SJCRH30 (cell line): ENCODE measurements at places on chromosomes 16 and 17.

DNA sequence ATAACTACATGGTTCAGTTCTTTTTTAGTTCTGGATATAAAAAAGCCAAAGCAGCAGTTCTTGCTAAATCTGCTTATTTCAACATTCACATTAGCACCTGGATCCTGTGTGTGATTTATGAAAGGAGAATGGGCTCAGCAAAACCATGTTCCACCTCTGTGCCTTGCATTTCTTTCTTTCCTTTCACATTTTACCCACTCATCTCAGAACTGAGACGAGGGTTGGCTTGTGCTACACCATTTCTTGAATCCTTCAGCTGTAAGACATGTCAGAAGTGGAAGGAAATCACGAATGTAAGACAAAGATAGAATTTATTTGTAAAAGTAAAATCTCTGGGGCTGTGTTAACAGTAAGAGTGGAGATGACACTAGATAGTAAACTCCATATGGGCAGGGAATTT is 1.2 kb upstream of the UTP6 start:
- peaks cover 14% of the 10 kb centered on the region for H3K36me3 ChIP-seq
- no peak overlapping the region for H3K27ac ChIP-seq
- DNase-seq: no peak
- H3K4me3 ChIP-seq: no peak overlapping the region
- no peaks in the 10 kb centered on the region for H3K27me3 ChIP-seq
- H3K4me1 ChIP-seq: peaks cover 4% of the 10 kb centered on the region; the same call in 1 of the 2 replicates

GRCh38 chr16:11692171-11692570 is 23.9 kb downstream of the SNN start:
- DNase-seq: no peak
- H3K4me3 ChIP-seq: no peak overlapping the region
- H3K36me3 ChIP-seq: peaks cover 23% of the 10 kb centered on the region
- no peaks in the 10 kb centered on the region for H3K27me3 ChIP-seq
- H3K27ac ChIP-seq: no peak overlapping the region

DNA sequence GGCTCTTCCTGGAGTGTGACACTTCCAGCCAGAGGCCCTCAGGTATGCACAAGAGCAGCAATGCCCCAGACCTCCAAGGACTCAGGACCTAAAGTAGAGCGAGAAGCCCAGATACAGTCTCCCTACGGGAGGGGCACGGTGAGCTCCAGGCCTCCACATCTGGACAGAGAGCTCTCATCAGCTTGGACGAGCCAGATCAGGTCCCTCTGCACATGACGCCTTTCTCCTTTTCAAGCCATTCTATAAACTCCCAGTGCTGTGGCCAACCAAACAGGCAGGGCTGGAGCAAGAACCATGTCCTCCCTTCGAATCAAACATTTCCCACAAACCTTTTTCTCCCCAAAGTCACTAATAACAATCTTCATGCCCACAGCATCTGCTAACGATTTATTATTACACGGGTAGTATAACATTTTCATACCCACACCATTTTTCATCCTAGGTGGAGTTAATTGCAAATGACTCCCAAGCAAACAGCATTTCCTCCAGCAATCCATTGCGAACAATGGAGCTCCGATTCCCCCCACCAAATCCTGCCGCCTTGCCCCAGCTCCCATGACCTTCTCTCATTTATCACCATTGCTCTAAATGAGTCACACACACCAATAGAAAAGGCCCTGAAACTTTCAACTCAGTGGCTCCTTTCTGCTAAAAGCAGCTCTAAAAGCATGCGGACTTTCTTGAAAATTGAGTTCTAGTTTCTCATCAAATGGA is 24.2 kb upstream of the NLRP1 start:
- H3K27me3 ChIP-seq: no peaks in the 10 kb centered on the region
- no peaks in the 10 kb centered on the region for H3K36me3 ChIP-seq
- H3K4me1 ChIP-seq: no peaks in the 10 kb centered on the region
- no peak for DNase-seq
- H3K4me3 ChIP-seq: no peak overlapping the region

- H3K27me3 ChIP-seq: no peaks in the 10 kb centered on the region
- no peaks in the 10 kb centered on the region for H3K36me3 ChIP-seq
- H3K4me1 ChIP-seq: no peaks in the 10 kb centered on the region; the same call in 1 of the 2 replicates
- no peak for DNase-seq
- no peak overlapping the region for H3K27ac ChIP-seq
- no peak overlapping the region for H3K4me3 ChIP-seq
Measured at GRCh38 chr16:1192384-1193073, 32.5 kb downstream of the TPSG1 start.

- peaks cover 8% of the 10 kb centered on the region for H3K27me3 ChIP-seq
- no peaks in the 10 kb centered on the region for H3K36me3 ChIP-seq
- H3K4me1 ChIP-seq: peaks cover 4% of the 10 kb centered on the region; the same call in 1 of the 2 replicates
- H3K4me3 ChIP-seq: no peak overlapping the region
- H3K27ac ChIP-seq: no peak overlapping the region
Measured at GRCh38 chr16:66845791-66846221, 1.6 kb downstream of the CA7 start.

DNA sequence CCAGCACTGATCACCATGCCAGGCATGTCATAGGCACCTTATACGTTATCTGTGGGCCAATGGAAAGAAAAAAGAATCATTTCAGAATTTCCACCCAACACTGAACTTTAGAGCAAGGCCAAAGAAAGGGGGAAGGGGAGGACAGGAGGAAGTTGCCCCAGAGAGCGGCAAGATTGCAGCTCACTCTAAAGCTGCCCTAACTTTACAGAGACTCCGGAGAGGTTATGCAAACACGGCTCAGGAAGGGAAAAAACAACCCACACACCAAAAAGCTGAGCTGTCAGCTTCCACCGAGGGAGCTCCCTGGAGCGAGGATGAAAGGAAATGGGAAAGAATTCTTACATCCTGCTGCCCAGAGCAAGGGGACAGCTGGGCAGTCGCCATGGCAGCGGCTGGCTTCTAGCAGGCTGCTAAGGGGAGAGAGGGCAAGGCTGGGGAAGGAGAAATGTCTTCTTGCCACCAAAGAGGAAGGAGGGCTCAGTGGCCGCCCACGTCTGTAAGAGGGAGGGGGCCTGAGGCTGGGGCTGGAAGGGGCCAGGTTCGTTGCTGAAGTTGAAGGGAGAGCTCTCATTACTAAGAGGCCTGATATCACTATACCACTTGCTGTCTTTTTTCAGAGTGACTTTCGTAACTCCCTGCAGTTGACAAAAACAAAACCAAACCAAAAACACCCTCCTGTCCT is 18.2 kb downstream of the COTL1 start:
- peak overlapping the region; percentile 25 for H3K4me3 ChIP-seq
- no peaks in the 10 kb centered on the region for H3K27me3 ChIP-seq
- peak overlapping the region; percentile 21; the same call in 1 of the 2 replicates for H3K27ac ChIP-seq
- H3K36me3 ChIP-seq: no peaks in the 10 kb centered on the region
- H3K4me1 ChIP-seq: peaks cover 33% of the 10 kb centered on the region

GRCh38 chr17:80751946-80752581 is 207.4 kb downstream of the RPTOR start:
- peak overlapping the region; percentile 1; the same call in 1 of the 2 replicates for H3K4me3 ChIP-seq
- H3K36me3 ChIP-seq: peaks cover 24% of the 10 kb centered on the region
- no peaks in the 10 kb centered on the region for H3K27me3 ChIP-seq
- peak; percentile 59 for DNase-seq

DNA sequence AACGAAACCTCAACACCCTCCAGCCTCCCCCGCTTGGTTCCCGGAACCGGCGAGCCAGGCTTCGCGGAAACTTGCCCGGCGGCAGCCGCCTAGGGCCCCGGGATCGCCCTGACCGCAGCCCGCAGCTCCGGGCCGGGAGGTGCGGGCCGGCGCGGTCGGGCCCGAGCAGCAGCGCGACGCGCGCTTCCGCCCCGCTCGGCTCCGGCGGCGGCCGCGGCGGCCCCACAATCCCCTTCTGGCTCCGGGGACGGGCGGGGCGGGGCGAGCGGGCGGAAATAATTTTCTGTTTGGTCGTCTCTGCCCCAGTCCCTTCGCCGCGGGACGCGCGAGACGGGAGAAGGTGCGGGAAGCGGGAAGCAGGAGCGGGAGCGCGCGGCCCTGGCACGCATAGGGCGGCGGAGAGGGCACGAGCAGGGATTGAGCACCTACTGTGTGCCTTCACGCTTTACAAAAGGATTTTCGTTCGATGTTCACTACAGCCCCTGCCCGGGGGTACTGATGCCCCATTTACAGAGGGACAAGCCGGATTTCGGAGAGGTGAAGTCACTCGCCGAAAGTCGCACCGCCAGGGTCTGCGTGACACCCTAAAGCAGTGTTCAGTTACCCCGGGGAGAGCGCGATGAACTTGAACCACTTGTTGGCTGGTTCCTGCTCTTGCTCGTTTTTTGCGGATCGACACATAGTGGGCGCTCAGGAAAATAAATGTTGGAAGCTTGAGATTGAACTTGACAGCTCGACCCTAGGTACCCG is 2.7 kb upstream of the MLLT6 start:
- no peaks in the 10 kb centered on the region for H3K36me3 ChIP-seq
- H3K27ac ChIP-seq: peak overlapping the region; percentile 37
- DNase-seq: peak; percentile 85
- H3K4me1 ChIP-seq: peaks cover 3% of the 10 kb centered on the region
- no peaks in the 10 kb centered on the region for H3K27me3 ChIP-seq
- H3K4me3 ChIP-seq: peak overlapping the region; percentile 82

GRCh38 chr17:36629252-36629847 is 28.0 kb downstream of the MRM1 start:
- peaks cover 8% of the 10 kb centered on the region for H3K27me3 ChIP-seq
- 0 out of 2 replicates have a peak, but pooled peaks cover 3% of the 10 kb centered on the region for H3K4me1 ChIP-seq
- no peak overlapping the region for H3K4me3 ChIP-seq
- peak; percentile 73 for DNase-seq
- no peaks in the 10 kb centered on the region for H3K36me3 ChIP-seq
- no peak overlapping the region for H3K27ac ChIP-seq

DNA sequence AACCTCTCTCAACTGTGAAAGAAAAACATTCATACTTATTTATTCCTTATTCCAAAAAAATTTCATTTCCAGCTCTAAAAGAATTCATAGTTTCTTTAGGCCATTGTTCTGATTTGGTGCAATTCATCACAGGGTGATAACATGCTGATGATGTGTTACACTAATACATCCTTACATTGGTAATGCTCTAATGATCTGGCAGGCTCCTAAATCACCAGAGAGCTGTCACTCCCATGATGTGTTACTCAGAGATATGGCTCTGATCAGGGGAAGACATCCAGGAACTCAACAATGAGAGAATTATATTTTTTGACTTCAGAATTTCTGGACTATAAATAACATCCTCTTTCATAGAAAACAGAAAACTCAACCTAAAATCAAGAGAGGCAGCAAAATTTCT is 209.3 kb downstream of the CHD9NB start:
- H3K27me3 ChIP-seq: no peaks in the 10 kb centered on the region
- DNase-seq: no peak
- no peaks in the 10 kb centered on the region for H3K36me3 ChIP-seq
- H3K4me3 ChIP-seq: no peak overlapping the region
- no peak overlapping the region for H3K27ac ChIP-seq
- H3K4me1 ChIP-seq: no peaks in the 10 kb centered on the region

DNA sequence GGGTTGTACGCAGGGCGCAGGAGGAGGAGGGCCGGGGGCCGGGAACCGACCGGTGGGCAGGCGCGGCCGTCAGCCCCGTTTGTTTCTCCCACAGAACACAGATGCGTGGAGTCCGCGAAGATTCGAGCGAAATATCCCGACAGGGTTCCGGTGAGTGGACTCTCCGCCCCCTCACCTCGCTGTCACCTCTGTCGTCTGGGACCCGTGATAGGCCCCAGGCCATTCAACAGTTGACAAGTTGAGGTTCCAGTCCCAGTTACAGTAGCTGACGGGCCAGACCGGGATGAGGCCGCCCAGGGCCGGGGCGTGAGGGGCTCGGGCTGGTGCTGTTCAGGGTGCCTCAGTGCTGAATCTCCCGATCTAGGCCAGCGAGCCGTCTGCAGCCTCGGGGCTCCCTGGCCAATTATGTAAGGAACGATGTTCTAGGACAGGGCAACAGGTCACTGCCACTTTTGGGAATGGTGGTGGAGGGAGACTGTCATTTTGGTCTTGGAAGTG is 628 bp downstream of the GABARAPL2 start:
- H3K27ac ChIP-seq: no peak overlapping the region
- no peaks in the 10 kb centered on the region for H3K4me1 ChIP-seq
- no peaks in the 10 kb centered on the region for H3K36me3 ChIP-seq
- H3K27me3 ChIP-seq: no peaks in the 10 kb centered on the region
- H3K4me3 ChIP-seq: peak overlapping the region; percentile 77
- DNase-seq: peak; percentile 9

DNA sequence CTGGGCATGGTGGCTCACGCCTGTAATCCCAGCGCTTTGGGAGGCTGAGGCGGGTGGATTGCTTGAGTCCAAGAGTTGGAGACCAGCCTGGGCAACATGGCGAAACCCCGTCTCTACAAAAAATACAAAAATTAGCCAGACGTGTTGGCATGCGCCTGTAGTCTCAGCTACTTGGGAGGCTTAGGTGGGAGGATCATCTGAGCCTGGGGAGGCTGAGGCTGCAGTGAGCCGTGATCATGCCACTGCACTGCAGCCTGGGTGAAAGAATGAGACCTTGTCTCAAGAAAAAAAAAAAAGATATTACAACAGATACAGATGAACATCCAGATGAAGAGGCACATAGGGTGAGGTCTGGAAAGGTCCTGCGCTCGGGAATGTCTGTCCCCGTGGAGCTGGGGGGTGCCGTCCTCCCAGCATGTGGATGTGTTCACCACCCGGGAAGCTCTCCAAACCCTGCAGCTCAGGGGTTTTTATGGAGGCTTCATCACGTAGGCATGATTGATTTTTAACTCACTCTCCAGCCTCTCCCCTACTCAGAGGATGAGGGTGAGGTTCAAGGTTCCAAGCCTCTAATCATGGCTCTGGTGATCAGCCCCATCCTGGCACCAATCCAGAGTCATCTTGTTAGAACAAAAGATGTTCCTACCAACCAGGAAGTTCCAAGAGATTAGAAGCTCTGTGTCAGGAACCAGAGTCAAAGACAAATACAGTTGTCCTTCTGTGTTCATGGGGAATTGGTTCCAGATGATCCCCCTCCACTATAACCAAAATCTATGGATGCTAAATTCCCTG is 85.0 kb upstream of the DNAJA2 start:
- H3K4me3 ChIP-seq: no peak overlapping the region
- H3K36me3 ChIP-seq: no peaks in the 10 kb centered on the region
- no peaks in the 10 kb centered on the region for H3K27me3 ChIP-seq
- DNase-seq: no peak
- no peaks in the 10 kb centered on the region for H3K4me1 ChIP-seq
- no peak overlapping the region for H3K27ac ChIP-seq

- H3K4me3 ChIP-seq: no peak overlapping the region
- H3K4me1 ChIP-seq: no peaks in the 10 kb centered on the region
- no peaks in the 10 kb centered on the region for H3K27me3 ChIP-seq
- H3K27ac ChIP-seq: no peak overlapping the region
Measured at GRCh38 chr17:52138350-52138749, 20.2 kb downstream of the CA10 start.
